ENCODE measurements at places on chromosomes 3 and 15.
A peak's percentile ranks its signal among the peaks of the same experiment; 100 is the strongest.

GRCh38 chr3:129230311-129231019 is 18.9 kb upstream of the COPG1 start:
- DNase-seq = peak; percentile 68

- DNase-seq = no peak
These were observed 340.8 kb upstream of the DPH6 start for GRCh38 chr15:35886765-35887164.

GRCh38 chr3:42875325-42876151 is at the start of gene CYP8B1:
TSS of gene CYP8B1 (minus strand) at chr3:42875879. CDS start at chr3:42875816, 63 bp downstream.
- DNase-seq = peak; percentile 74

- DNase-seq = peak; percentile 49
These were observed 21.1 kb upstream of the IQCF6 start for GRCh38 chr3:51799879-51800749.

GRCh38 chr3:127768346-127769008 is 53.8 kb downstream of the MGLL start:
- DNase-seq = no peak

GRCh38 chr3:71725271-71725991 is at the start of gene EIF4E3:
TSS of gene EIF4E3 (minus strand) at chr3:71725402. CDS start at chr3:71725367, 35 bp downstream.
- no peak for DNase-seq

DNA sequence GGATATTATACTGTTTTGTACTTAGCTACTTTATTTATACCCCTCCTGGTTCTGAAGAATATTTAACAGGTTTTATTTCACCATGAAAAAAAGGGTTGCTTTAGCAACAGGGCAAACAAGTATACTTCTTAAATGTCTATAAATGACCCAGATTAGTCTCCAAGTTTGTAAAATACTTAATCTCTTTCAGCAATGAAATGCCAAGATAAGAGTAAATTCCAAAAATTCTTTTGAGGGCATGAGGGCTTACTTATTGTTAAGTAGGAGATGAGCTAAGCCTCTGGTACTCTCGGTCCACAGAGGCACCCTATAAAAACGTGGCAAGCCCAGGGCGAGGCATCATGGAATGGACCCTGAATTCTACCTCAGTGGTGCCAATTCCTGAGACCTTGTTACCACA is 264.8 kb upstream of the NSMCE3 start:
- no peak for DNase-seq

DNA sequence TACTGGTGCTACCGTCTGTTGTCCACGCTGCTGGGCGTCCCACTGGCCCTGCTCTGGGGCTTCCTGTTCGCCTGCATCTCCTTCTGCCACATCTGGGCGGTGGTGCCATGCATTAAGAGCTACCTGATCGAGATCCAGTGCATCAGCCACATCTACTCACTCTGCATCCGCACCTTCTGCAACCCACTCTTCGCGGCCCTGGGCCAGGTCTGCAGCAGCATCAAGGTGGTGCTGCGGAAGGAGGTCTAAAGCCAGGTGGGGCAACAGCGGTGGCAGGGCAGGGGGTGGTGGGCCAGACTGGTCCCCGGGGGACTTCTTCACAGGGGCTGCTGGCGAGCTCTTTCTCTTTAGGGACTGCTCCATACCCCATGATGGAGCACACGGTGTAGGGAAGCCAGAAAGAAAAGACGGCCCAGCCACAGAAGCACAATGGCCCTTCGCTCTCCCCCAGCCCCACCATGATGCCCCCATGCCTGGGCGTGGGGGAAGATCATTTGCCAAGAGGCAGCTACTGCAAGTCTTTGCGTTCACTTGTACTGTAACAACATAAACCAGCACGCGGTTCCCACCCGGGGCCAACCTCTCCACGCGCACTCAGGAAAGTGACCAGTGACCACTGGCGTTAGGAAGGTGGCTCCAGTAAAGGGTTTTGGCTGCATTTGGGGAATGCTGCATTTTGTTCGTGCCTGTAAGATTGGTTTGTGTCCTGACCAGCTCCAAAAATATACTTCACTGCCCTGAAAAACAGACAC is 12.2 kb downstream of the CAV3 start:
- no peak for DNase-seq

Data from HepG2 (cell line).